ENCODE measurements at places on chromosomes 5 and 9.

DNA sequence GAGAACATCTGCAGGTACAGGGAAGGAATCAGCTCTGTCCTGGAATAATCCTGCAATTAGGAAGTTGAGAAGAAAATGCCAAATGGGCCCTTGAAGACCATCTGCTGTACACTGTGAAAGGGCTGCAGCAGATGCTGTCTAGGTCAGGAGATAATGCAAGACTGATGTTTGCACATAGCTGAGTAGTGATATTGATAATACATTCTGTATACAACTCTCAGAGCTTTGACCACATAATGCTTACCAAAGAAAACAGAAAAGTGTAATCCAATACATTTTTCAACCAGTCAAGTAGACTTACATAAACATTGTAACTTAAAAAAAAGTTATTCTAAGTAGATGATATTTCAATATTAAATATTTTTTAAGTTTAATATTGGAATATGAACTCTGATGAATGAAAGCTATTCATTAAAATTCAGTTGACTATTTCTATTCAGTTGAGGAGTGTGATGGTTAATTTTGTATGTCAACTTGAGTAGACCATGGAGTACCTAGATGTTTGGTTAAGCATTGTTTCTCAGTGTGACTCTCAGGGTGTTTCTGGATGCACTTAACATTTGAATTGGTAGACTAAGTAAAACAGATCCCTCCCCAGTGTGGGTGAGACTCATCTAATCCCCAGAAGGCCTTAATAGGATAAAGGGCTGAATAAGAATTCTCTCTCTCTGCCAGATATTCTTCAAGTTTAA lies 380.1 kb upstream of the PRR16 start:
- no peak for DNase-seq

DNA sequence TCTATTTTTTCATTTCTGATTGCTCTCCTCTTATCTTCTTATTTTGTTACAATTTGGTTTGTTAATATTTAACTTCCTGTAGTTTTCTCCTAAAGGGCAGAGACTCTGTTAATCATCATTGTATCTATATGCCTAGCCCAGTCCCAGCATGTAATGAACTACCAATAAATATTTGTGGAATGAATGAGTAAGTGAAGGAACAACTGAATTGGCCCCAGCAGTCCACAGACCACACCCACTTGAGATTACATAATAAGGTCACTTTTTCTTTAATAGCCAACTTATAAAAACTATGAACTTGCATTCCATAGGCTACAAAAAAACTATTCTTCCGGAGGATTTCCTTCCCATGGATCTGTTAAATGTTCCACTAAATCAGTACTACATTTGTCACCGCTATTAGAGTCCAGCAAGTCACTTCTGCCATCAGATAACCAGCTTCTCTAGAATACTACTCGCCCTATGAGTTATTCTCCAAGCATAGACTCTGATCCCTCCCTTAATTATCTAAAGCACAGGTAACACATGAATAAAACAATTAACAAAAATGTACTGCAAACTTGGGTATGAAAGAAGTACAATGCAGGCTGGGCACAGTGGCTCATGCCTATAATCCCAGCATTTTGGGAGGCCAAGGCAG lies 27.5 kb upstream of the TNPO1 start:
- DNase-seq = no peak

DNA sequence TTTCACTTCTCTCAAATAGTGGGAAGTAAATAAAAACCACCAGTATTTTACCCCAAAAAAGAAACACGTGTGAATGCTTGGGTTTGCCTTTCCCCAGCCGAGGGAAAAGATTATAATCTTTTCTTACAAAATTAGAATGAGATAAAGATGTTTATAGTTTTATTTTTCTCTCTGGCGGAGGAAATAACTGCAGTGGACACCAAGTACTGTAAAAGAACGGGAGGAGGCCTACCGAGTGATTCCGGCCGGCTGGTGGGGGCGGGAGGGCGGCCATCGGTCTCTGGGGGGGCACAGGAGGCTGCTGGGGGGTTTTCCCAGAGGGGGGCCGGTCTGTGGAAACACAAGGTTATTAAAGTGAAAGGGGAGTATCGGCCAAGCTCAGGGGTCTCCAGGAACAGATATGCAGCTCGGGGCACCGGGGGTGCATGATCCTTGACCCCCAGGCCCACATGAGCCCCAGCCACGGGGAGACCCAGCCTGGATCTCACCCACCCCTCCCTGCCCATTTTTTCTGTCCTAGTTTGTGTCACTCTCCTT lies 29.4 kb downstream of the LCP2 start:
- DNase-seq = no peak

DNA sequence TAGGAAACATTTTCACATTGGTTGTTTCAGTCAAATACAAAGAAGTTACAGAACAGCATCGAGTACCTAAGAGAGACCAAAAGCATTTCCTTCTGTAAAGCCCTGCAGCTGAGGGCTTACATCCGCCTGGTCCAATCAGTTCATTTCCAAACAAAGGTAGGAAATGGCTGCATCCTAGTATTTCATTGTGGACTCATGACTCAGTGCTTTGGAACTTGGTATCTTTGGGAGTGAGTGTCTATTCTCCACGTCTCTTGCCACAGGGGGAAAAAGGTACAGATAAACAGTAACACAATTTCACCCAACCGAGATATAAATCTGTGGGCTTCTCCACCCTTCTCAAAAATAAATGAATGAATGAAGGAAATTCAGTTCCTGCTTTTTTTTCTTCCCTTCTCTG lies 75.4 kb downstream of the NFIB start:
- no peak for DNase-seq

DNA sequence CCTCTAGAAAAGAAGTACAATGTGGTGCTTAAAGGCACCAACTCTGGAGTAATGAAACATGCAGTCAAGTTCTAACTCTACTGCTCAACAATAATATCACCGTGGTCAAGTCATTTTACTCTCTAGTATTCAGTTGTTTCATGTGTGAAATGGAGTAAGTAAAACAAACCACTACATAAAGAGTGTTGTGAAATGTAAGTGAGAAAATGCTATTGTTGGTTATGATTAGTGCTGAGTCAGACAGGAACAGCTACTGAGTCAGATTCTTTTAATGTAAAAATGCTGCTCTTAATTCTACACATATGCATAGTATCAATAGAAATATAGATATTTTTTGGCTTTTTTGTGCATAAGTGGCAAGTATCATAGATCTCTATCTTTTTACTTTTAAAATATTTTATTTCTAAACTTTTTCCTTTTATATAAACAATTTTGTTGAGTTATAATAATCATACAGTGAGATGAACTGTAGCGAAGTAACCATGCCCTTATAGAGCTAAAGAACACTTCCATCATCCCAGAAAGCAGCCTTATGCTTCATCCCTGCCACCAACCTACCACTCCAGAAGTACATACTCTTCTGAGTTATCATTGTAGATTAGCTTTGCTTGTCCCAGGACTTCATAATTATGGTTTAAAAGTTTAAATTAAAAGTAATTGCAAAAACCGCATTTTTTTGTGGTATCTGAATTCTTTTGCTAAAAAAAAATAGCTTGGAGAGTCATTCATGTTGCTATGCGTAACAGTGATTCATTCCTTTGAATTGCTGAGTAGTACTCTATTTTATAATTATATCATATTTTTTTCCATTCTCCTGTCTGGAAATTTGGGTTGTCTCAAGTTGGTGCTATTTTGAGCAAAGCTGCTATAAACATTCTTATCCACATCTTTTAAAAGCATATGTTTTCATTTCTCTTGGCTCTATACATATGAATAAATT lies 548.2 kb upstream of the CLINT1 start:
- no peak for DNase-seq

GRCh38 chr9:135478829-135479468 lies 633 bp upstream of the PPP1R26 start:
- DNase-seq = no peak

DNA sequence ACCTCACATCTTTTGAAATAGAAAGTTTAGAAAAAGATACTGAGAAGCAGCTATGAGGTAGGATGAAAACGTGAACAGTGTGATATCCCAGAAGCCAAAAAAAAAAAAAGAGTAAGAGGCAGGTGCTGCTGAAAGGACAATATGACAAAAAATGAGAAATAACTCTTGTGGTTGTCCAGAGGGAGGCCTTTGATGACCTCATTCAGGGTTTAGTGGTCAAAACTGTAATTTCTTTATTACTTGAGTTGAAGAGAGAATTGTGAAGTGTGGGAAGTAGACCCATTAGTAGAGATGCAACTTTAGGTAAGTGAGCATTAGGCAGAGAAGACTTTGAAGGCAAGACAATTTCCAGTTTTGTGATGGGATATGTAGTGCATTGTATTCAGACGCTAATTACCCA lies 1306.3 kb upstream of the ACO1 start:
- no peak for DNase-seq

DNA sequence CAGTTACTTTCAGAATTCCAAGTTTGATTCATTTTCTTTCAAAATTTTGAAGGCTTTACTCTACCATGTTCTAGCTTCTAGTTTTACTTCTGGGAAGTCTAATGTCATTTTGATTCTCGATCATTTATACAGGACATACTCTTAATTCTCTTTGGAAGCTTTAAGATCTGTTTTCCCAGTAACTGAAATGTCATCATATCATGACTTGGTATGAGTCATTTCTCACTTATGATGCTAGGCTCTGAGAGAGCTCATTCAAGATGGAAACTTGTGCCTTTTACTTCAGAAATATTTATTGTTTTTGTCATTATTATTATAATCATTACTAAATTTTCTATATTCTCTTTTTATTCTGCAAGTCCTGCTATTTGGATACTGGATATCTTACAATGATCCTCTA lies 222.3 kb downstream of the PARP8 start:
- DNase-seq = no peak

- DNase-seq = no peak
Observed at GRCh38 chr5:73327908-73328455, 120.6 kb downstream of the FOXD1 start.

DNA sequence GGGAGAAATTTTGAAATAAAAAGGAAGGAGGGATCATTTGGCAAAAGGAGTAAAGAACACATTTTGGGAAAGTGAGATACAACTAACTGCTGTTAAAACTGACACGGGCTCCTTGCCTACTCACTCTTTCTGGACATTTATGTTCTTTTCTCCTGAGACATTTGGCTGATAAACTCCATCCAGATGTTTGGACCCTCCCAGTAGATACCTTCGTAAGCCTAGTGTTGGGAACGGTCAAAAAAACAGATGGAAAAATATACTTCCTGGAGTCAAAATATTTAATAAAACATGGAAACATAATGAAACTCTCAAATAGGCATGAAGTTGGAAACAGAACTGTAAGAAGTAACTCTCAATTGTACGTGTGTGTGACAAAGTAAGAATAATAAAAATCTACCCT lies 360.1 kb upstream of the RIOK2 start:
- no peak for DNase-seq

- no peak for DNase-seq
Observed at GRCh38 chr5:13316176-13316575, 628.3 kb downstream of the DNAH5 start.

- no peak for DNase-seq
Observed at GRCh38 chr9:133333011-133333410, 3.0 kb downstream of the SURF6 start.

DNA sequence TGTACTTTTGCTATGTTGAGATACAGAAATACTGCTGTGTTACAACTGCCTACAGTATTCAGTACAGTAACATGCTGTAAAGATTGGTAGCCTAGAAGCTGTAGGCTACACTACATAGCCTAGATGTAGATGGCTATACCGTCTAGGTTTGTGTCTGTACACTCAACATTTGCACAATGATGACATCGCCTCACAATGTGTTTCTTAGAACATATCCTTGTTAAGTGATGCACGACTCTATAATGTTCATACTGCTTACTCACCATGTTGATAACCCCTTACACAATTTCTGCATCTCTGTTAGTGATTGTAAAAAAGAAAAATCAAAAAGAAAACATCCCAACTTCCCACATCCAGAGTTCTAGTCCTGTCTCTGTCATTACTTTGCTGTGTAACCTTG lies 450.0 kb downstream of the CCDC171 start:
- DNase-seq = no peak

GRCh38 chr9:126790561-126790960 lies 14.3 kb upstream of the ZBTB43 start:
- DNase-seq = no peak

DNA sequence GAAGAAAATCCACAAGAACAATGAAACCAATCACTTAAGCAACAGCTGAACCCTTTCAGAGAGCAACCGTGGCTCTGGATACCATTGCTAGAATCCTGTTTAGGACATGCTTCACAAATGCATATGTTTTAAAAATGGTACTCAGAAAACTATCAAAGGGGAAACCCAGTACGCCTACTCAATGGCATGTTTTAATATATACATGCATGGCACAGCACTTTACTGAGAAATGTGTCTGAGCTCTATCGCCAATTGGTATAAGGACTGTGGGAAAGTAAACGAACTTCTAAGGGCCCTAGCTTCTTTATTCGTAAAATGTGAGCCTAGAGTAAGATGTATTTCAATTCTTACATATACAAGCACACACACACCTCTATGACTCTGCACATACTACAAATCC lies 72.3 kb downstream of the PTBP3 start:
- DNase-seq = no peak

DNA sequence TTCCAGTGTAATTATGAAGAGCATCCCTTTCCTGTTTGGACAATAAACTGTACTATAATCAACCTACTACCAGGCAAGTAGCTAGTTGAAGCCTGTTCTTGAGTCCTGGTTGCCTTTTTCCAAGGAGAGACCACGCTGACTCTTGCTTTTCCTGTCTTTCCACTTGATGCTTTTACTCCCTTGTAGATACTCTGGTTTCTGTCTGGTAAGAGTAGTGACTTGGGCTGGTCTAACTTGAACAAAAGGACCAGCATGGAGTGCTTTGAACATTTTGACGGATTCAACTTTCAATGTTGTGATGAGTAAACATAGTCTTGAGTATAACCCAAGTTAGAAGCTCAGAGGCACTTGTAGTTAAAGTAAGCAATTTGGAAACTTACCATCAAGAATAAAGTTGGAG lies 464.3 kb downstream of the GADD45G start:
- DNase-seq = no peak

DNA sequence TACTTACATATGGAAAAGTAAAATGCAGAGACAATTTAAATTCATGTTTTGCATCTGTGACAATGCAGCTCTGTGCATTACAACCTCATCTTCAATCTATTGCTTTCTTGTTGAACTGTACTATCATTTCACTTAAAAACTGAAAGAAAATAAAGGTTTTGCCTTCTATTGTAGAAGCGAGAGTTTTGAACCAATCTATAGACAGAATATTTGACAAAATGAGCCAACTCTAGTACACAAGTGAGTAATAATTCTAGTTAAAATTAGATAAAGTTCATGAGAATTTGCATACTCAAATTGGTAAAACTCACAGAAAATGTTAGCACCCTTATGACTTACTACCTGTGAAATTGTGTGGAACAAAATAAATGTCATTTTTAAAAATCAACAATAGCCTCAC lies 123.7 kb downstream of the EDIL3 start:
- DNase-seq = no peak

- DNase-seq = no peak
Observed at GRCh38 chr5:11148810-11149539, 387.9 kb upstream of the DAP start.

GRCh38 chr5:138271281-138271680 lies 3.1 kb downstream of the GFRA3 start:
- no peak for DNase-seq

GRCh38 chr5:122253794-122254193 lies 58.2 kb upstream of the SNCAIP start:
- DNase-seq = no peak

Measured in GM18507 (cell line).